ENCODE measurements at places on chromosomes 2 and 18.
A peak's percentile ranks its signal among the peaks of the same experiment; 100 is the strongest.

- no peak for DNase-seq
Observed at GRCh38 chr18:9531791-9532410, 56.6 kb downstream of the RALBP1 start.

DNA sequence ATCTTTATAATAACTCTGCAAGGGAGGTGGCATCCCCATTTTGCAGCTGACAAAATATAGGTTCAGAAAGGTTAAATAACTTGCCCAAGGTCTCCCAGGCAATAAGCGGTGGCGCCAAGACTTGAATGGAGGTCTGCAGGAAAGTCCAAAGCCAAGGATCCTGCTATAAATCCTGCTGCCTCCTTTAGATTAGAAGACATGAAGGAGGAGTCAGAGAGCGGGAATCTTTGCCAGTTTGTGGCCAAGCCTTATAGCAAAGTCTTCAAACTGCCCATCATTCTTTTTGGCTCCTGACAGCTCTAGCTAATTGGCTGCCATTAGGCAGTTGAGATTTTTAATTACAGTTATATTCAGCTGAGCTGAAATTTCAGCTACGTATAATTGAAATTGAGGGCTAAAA lies 114.3 kb downstream of the C1D start:
- DNase-seq: no peak

DNA sequence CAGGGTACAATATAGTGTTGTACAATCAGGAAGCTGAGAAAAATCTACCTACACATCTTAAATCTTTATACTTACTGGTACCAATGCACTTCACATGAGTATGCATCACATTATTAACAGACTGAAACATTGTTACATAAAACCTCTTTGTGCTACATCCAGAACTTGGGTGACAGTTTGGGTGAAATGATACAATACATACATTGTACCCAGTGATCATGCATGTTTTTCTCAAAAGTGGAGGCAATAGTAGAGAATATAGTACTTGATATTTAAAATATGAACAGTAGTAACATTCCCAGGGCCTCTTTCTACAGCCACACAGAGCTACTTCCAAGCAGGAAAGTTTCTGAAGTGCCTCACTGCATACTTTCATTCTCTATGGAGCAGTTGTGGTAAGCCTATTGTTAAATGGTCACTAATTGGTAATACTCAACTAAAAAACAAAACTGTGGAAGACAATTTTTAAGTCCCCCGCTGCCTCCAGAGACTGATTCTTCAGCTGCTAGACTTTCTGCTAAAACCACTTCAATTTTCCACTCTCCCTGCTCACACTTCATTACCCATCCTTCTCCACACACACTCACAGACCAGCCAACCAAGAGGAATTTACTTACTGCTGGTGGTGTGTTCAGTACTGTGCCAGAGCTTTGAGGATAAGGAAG lies 22.9 kb upstream of the GRB14 start:
- no peak for DNase-seq

DNA sequence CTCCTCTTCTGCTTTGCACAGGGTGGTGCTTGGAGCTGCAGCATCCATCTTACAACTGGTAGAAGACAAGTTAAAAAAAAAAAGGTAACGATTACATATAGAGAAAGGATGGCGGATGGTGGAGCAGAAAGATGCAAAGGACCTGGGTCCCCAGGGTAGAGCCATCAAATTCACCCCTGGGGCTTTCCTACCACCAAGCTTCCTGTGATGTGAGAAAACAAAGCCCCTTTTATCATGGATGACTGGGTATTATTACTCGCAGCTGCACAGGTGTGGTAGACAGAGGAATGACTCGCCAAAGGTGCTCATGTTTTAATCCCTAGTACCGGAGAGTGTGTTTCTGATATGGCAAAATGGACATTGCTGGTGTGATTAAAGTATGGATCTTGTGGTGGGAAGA lies 1.3 kb upstream of the ACOXL start:
- DNase-seq: no peak

DNA sequence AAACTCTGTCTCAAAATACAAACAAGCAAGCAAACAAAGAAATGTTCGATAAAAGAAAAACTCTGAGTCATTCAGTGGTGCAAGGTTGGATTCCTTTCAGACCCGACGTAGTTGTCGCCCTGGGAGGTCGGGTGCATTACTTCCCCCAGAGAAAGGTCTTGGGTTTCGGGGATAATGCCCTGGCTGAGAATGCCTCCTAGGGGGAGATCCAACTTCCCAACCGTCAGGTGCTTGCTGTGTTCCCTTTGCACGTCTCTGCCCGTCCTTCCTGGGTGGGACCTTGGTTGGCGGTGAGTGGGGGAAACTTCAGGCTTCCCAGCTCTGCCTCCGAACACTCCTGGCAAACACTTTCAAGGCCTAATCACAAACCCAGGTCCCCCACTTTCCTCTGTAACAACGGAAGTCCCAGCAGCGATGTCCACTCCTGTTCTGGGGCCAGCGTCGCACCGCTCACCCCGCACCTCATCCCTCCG lies 609 bp downstream of the TPGS2 start:
- DNase-seq: peak; percentile 19

- DNase-seq: no peak
Observed at GRCh38 chr2:199057936-199058335, 399.8 kb downstream of the SATB2 start.

DNA sequence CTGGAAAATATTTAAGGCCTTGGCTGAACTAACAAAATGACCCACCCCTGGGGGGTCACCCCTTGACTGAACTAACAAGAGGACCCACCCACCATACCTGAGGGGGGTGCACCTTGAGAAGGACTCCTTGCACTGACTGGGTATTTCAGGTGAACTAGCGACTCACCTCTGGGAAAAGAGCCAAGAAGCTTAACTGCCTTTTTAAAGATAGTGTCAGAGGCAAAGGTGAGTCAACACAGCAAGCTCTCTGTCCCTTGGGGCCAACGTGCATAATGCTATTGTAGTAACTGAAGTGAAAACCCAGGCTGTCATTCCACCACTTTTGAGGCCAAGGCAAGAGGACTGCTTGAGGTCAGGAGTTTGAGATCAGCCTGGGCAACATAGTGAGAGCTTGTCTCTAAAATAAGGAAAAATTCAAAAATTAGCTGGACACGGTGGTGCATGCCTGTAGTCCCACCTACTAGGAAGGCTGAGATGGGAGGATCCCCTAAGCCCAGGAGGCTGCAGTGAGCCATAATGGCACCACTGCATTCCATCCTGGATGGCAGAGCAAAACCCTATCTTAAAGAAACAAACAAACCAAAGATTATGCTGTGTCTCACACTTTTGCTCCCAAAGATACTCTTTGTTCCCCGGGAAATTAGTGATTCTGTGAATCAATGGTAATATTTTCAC lies 36.4 kb upstream of the ZCCHC2 start:
- no peak for DNase-seq

- no peak for DNase-seq
Observed at GRCh38 chr18:54181856-54182602, 42.4 kb downstream of the MBD2 start.

Measured in stimulated activated CD4-positive, alpha-beta T cell treated with anti-CD3 and anti-CD28 coated beads, Interleukin-4, amount 100 ng/mL, for 1 hour (primary cell).